Esophagus squamous epithelium (tissue), 5 donors: ENCODE measurements at places on chromosomes 7 and 10. TPM values are rescaled to one million over a fixed set of nuclear protein-coding genes. Genes with fewer than 3 reads are reported as not detected.

The ADAM8 gene
- total RNA-seq: 3.5 TPM

DNA sequence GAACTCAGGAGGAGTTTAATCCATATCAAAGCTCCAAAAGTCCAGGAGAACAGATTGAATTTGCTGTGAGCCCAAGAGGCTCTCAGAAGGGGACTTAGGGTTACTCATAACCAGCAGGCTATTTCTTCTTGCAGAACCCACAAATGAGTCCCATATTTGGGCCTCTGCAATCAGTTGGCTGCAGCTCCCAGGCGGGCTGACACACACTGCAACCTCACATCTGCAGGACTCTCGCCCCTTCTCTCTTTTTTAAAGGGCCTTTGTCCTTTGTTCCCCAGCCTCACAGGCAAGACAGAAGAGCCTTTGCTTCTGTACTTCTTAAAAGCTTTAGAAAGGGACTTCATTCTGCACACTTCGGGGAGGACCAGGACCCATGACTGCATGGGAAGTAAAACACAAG, 26.7 kb downstream of the CREB3L2 start:
- no peak for DNase-seq

GRCh38 chr10:32054094-32054493, 2.1 kb downstream of the KIF5B start:
- no peak for DNase-seq

DNA sequence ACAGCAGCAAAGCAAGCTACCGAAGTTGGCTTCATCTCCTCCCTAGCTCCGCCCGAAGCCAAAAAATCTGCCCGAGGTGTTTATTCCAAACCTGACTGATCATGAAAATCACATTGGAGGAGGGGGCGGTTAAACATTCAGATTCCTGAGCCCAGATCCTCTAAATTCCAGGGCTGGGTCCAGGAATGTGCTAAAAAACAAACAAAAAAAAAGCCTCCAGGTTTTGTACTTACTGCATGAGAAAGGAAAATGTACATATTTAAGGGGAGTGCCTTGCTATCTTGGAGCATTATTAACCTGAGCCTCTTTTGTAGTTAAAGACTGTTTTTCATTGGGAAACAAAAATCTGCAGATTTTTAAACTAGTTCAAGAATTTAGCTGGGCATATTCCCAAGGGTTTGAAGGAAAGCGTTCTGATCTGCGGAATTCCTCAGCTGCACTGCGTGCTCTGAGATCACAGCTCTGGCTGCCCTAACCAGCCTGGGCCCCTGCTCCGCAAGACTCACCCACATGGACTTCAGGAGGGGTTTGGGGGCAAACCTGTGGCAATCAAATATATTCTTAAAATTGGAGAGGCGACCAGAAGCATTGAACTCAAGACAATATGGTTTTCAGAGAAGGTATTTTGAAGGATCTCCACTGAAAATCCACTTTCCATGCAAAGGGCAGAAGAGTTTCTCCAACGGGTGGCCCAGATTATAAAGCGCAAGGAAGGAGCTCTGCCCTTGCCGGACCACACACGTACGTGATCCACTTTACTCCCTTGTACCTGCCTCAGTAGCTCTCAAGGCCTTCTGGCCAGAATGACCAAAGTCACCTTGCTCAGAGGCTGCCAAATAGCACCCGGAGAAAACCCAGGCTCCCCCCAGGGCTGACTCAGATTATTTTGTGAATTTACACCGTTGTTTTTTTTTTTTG, 10.0 kb upstream of the TNS3 start:
- DNase-seq: no peak

The LIPF gene
- total RNA-seq: 0.57 TPM

GRCh38 chr10:47214520-47214919, 85.5 kb upstream of the GDF10 start:
- DNase-seq: no peak

DNA sequence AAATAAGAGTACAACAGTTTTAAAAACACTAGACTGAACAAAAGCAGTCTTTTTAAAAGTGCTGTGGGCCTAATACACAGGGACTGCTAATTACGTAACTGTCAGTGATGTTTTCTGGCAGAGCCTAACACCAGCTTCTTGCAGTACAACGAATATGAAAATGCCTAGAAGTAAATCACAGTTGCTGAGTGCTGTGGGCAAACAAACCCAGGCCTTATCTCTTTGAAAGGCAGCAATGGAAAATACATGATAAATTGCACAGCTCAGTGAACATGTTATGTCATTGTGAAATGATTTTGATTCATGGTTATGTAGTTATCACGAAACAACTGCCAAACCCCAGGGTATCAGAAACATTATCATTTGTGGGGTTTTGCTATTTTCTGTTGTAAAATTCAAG, 428.4 kb downstream of the GFRA1 start:
- no peak for DNase-seq

- no peak for DNase-seq
Observed at GRCh38 chr10:95837783-95838182, 70.0 kb upstream of the CC2D2B start.

DNA sequence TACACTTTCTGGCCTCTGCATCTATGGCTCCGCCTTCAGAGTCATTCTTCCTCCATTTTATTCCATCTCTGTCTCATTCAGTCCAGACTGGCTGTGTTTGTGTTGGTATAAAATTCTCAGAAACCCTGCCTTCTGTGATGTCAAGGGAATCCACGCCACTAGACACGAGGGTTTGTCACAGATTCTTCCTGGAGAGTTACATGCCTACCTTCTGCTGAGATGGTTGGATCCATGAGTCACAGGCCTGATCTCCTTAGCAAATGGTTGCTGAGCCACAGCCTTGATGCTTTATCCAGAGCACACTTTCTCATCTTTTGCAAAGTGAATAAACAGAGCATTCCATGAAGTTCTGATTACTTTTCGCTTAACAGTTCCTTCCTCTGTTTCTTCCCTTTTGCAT, 35.9 kb upstream of the TSPAN33 start:
- DNase-seq: no peak

The BTAF1 gene
- 52.8 TPM for total RNA-seq

DNA sequence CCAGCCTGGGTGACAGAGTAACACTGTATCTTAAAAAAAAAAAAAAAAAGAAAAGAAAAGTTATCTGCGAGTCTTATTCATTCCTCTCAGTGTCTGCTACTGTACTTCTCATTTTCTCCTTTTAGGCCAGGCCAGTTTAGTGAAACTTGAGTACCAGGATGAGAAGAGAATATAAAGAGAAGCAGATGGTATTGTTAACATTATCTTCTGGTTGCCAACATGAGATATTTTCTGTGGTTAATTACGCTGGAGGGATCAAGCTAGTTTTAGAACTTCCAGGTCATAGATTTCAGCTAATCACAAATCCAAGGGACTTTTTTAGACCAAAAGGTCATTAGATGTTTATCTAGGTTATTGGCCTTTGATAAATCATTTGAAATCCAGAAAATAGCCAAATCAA, 252.6 kb upstream of the SMIM30 start:
- no peak for DNase-seq

DNA sequence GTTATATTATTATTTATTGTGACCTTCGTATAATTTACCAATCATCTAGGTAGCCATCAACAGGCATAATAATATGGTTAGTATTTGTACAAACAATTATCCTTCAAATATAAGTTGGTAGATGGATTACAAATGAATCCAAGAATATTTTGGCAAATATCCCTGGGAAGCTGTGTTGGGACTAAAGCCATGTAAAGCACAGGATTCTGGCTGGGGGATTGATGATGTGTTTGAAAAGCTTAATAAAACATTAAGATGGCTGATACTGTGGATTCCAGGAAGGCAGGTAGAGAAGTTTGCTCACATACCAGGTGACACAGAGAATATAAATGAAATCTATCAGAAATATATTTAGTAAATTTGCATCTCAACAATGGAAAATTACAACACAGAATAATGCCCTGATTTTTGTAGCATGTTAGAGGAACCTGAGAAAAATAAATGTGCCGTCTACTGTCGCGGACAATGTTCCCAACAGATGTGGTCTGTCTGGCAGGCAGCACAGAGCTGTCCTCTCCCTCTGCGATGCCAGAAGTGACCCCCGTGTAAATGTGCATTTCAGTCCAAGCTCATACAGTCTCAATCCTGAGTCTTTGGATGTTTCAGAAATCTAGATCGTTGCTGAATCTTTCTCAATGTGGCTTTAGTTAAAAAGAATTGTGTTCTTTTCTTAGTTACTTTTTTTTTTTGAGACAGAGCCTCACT, 125.0 kb downstream of the TEX36 start:
- no peak for DNase-seq

The TAS2R4 gene
- 0.42 TPM for total RNA-seq

GRCh38 chr7:88132725-88133124, 87.1 kb downstream of the SRI start:
- DNase-seq: no peak

The GLI3 gene
- total RNA-seq: 9.0 TPM

DNA sequence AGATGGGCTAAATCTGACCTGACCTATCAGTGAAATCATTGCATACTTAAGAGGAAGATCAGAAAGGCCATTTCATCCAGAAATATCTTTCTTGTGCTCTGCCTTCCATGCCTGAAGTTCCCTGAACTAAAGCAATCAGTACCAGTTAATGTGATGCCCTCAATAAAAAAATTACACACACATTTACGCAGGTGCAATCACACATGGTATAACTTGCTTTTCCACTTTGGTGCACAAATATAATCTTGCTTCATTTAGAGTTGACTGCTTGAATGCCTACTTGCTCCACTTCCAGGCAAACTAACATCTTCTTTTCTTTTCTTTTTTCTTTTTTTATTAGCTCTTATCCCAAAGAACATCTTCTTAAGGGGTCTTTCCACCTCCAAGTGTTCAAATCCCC, 58.3 kb upstream of the KIF5B start:
- DNase-seq: no peak

The NAPEPLD gene
- 3.2 TPM for total RNA-seq

DNA sequence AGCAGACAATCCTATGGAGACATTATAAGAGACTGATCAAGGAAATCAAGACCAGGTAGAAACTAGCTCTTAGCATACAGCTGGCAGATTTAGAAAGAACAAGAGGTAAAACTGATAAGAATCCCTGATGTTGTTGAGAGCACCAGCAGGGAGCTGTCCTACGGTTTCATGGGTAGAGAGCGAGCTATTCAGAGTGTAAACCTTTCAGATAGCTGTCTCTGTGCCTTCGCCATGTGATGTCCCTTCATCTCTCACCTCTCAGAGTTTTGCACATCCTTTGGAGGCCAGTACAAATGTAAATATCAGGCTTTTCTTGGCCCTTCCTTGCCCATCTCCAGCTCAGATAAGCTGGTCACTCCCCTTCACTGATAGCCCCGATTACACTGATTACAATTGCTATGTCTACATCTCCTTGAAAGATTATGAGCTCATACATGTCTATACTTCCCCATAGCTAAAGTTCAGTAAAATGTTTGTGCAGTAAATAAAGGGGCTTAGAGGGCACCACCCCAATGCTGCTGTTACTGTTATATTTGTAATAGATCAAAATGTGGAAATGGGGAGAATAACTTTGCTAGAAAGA, 21.9 kb downstream of the THSD7A start:
- no peak for DNase-seq

The NUTM2D gene
- 4.1 TPM for total RNA-seq

The CPA1 gene
- not detected for total RNA-seq

The HTR5A gene
- not detected for total RNA-seq

DNA sequence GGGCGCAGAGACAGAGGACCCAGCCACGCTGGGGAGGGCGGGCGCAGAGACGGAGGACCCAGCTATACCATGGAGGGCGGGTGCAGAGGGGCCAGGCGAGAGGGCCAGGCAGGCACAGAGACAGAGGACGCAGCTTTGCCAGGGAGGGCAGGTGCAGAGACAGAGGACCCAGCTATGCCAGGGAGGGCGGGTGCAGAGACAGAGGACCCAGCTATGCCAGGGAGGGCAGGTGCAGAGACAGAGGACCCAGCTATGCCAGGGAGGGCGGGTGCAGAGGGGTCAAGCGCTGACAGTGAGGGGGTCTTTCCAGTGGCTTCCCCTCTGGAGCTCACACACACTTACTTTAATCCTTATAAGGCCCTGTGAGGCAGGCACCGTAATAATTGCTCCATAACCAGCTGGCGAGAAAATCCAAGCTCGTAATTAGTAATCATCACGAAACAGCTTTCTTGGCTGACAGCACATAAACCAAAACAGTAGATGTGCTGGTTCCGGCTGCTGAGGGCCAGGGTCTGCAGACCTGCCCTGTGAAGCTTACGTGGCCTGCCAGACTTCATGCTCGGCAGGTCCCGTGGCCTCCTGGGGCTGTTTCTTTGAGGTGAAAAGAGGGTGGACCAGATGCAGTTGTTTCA, 137.2 kb downstream of the VIPR2 start:
- no peak for DNase-seq

GRCh38 chr10:59229441-59229840, 53.0 kb downstream of the PHYHIPL start:
- DNase-seq: no peak

- DNase-seq: no peak
Observed at GRCh38 chr10:5614155-5614721, 52.2 kb downstream of the ASB13 start.

DNA sequence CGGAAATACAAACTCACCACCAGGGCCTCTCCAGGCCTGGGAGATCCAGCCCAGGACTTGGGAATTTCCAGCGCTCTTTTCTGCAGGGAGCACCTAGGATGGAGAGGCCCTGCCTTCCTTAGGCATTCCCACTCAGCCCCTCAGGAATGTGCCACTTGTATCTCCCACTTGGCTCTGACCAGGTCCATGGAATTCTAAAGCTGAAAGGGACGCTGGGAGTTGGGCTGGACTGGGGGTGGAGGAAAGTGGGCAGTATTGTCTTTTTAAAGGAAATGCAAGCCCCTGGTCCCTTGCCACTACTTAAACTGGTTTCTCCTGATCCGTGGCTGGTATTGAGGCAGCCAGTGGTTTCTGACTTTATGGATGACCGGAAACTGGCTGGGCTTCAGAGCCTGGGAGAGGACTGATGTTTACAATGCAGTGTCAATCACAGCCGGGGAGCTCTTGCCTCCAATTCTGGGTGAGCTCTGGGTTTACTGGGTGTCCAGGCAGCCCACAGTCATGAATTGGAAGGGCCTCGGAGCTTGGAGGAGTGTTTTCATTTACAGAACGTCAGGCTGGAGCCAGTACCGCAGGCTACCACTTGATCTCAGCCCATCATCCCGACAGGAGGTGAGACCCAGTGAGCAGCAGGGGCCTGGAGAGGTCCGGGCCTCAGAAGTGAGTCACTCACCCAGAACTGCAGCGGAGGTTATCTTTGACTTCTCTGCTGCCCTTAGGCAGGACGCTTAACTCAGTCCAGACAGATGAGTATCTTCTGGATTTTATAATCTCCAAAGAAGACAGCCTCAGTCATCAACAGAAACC, 27.3 kb downstream of the AGAP3 start:
- DNase-seq: no peak

DNA sequence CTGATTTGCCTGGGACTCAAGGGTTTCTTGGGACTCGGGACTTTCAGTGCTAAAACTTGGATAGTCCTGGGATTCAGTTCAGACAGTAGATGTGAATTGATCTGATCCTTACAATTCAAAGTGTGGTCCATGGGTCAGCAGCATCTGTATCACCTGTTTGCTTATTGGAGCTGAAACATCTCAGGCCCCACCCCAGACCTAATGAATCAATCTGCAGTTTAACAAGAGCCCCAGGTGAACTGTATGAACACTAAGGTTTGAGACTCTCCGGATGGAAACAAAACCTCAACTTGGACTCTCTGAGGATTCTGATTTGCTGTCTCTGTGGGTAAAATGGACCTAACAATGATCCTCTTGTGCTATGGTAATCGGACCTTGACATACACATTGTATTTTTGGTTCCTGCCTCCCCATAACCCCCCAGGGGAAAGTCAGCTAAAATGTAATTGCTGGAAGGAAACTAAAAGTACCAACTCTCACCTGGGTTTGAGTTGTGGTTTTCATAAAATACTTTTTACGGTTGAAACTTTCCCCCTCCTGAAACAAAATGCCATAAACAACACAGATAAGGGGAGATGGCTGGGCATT, 11.7 kb downstream of the CYP26A1 start:
- no peak for DNase-seq
